Suprapubic skin (tissue), 4 donors: ENCODE measurements at places on chromosomes 11 and 22. TPM values are rescaled to one million over a fixed set of nuclear protein-coding genes. Genes with fewer than 3 reads are reported as not detected.

- no peak overlapping the region for H3K27ac ChIP-seq
- no peak overlapping the region for H3K4me3 ChIP-seq
- no peaks in the 10 kb centered on the region for H3K27me3 ChIP-seq
- DNase-seq = no peak
Observed at GRCh38 chr11:122538060-122538459, 117.5 kb upstream of the UBASH3B start.

DNA sequence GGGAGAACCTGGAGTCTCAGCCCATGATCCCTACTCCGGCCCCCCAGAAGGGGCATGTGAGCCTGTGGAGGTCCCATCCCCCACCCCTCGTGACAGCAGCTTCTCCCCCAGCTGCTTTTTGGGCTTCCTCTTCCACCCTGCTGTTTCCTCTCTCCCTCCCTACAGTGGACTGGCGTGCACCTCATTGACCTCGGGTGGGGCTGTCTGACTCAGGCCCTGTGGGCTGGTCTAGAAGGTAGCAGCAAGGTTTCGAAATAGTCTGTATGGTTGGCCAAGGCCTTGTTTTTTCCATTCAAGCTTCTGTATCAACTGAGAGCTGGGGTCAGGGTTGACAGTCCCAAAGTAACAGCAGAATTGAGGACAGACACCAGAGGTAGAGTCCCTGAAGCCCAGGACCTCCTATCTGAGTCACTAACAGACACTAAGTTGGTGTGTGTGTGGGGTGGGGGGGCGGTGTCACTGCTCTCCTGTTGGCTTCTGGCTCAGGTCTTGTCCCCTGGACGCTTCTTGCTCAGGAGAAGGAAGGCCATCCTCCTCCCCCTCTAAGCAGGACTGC is 7.7 kb downstream of the SLC37A2 start:
- no peak overlapping the region for H3K4me3 ChIP-seq
- peaks cover 6% of the 10 kb centered on the region for H3K27me3 ChIP-seq
- DNase-seq = no peak
- H3K4me1 ChIP-seq = peaks cover 40% of the 10 kb centered on the region

DNA sequence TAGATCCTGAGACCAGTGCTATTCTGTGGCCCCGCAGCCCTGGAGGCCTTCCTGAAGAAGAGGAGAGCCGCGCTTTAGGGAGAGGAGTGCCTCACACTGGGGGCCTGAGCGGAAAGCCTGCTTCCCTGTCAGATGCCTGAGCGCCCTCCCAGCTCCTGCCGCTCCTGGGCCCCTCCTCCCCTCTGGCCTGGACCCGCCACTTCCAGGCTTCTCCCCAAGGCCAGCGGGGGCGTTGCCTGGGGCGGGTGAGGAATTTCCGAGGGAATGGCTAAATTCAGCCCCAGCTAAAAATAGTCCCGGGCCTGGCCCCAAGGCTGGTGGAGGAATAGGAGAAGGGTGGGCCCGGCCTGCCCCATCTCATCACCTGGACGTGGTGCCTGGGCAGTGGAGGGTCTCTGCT is 15.4 kb downstream of the ARHGEF17 start:
- peak overlapping the region; percentile 54 for H3K27ac ChIP-seq
- H3K4me3 ChIP-seq = no peak overlapping the region
- no peaks in the 10 kb centered on the region for H3K27me3 ChIP-seq
- DNase-seq = peak; percentile 85
- no peaks in the 10 kb centered on the region for H3K36me3 ChIP-seq

DNA sequence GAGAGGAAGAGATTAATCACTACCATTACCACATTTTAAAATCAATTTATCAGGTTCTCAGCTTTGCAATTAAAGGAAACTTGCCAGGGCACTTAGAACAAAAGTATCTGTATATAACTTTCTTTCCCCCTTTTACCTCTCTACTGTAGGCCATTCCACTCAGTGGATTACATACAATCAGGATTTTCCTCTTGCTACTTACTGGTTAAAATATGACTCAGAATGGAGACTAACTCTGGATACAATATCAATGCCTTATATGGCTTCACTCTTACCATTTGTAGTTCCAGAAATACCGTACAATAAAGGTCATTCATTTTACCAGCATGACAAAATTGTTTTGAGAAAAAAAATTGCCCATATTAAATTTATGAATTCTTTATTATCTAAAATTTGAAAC is 706.8 kb downstream of the KCNA4 start:
- no peaks in the 10 kb centered on the region for H3K4me1 ChIP-seq
- DNase-seq = no peak
- H3K4me3 ChIP-seq = no peak overlapping the region
- H3K36me3 ChIP-seq = no peaks in the 10 kb centered on the region
- no peak overlapping the region for H3K27ac ChIP-seq

DNA sequence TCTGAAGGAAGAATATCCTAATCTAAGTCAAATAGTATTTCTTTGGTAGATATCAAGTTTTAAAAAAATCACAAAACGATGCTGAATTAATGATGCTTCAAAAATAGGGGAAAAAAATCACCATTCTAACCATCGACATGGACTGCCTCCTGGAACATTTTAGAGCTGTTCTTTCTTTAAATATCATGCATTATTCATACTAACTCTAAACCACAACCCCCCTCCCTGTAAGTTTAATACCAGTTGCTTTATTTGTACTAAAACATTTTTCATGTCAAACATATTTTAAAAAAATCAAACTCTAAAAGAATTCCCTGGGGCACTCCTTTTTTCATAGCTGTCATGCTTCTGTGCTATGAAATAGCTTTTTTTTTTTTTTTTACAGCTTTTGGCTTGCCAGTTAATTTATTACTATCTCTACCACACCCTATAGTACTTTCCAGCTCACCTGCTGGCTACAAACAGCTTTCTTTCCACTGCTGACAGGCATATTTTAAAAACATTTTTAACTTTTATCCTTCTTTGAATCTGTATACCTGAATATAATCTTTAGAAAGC is 256.9 kb downstream of the SOX6 start:
- peaks cover 15% of the 10 kb centered on the region for H3K4me1 ChIP-seq
- H3K27me3 ChIP-seq = no peaks in the 10 kb centered on the region
- H3K4me3 ChIP-seq = no peak overlapping the region
- no peak for DNase-seq

The OR10A2 gene
- total RNA-seq = not detected

The ACAD8 gene
- 69.0 TPM for total RNA-seq

The PEX26 gene
- 47.3 TPM for total RNA-seq

The ARL2 gene
- total RNA-seq = 91.3 TPM

The PLAAT5 gene
- 9.9 TPM for total RNA-seq

The OR8G5 gene
- total RNA-seq = not detected

The GLYAT gene
- 0.42 TPM for total RNA-seq

The MUC2 gene
- 0.08 TPM for total RNA-seq
